Chondrocyte (in vitro differentiated cells): ENCODE measurements at places on chromosomes 12 and 14. TPM values are rescaled to one million over a fixed set of nuclear protein-coding genes. Genes with fewer than 3 reads are reported as not detected.
A peak's percentile ranks its signal among the peaks of the same experiment; 100 is the strongest.

Gene PLCZ1
- total RNA-seq, result not detected in 3 replicates

Gene AMIGO2
- total RNA-seq, result 86.7 to 153 TPM (median 153 TPM) in 3 replicates

Gene KLRK1
- total RNA-seq, result not detected in 3 replicates

Gene CALM1
- 236 to 273 TPM (median 270 TPM) in 3 replicates for total RNA-seq

Gene BRI3BP
- 6.8 to 11.8 TPM (median 7.1 TPM) in 3 replicates for total RNA-seq

Gene DAO
- not detected in 3 replicates for total RNA-seq

Gene GLT8D2
- 37.6 to 48.6 TPM (median 38.8 TPM) in 3 replicates for total RNA-seq

Gene RFLNA
- 1.0 to 4.7 TPM (median 1.3 TPM) in 3 replicates for total RNA-seq

Gene RTN1
- total RNA-seq, result 0.32 to 0.44 TPM (median 0.34 TPM) in 3 replicates

Gene C12orf50
- 0.31 TPM in 1 of 3 replicates, not detected in the others for total RNA-seq

Gene RILPL2
- total RNA-seq, result 3.1 to 4.2 TPM (median 3.8 TPM) in 3 replicates

Gene AP4S1
- 4.4 to 8.5 TPM (median 5.3 TPM) in 3 replicates for total RNA-seq

GRCh38 chr14:59278111-59278510, 89.6 kb downstream of the DAAM1 start:
- no peak for DNase-seq

DNA sequence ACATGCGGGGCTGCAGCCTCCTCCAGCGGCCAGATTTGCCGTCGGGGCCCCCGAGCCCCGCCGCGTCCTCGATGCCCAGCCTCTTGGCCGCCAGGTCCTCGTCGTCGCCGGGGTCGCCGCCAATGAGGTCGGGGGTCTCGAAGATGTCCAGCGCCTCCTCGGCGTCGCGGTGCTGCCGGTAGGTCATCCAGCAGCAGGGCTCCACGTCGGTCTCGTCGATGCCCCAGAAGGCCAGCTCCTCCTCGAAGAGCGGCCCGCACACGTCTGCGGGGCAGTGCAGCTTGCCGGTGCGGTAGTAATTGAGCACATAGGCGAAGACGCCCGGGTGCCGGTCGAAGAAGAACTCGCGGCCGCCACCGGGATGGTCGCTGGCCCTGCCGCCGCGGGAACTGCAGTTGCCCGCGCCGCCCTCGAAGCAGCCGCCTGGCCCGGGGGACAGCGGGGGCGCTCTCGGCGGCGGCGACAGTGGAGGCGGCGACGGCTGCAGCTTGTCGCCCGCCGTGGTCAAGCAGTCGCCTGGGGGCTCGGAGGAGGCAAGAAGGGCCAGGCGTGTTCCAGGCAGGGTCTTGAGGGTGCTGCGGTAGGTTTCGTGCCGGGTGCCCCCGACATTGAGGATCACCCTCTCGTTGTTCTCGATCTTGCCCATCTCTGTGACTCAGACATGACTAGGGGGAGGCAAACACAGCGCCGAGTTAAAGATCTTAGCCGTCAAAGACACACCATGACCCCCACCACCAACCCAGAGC, 2.1 kb downstream of the KCNC2 start:
- peak; percentile 88 for DNase-seq

DNA sequence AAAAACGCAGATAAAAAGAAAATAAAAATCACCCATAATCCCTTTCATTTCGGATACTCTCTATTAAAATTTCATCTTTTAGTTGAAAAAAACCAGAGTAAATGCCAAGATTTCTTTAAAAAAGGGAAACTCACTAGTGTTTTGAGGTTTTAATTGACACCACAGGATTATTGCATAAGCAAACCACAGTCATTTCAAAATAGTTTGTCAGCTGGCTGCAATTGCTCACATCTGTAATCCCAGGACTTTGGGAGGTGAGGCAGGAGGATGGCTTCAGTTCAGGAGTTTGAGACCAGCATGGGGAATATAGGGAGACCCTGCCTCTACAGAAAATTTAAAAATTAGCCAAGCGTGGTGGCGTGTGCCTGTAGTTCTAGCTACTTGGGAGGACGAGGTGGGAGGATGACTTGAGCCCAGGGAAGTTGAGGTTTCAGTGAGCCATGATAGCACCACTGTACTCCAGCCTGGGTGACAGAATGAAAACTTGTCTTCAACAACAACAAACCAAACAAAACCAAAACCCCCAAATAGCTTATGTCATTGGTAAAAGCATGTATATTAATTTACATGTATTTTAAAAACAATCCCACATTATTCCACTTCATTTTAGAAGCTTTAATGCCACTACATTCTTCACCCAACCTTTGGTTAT, 48.8 kb downstream of the SYNE2 start:
- DNase-seq, result no peak

DNA sequence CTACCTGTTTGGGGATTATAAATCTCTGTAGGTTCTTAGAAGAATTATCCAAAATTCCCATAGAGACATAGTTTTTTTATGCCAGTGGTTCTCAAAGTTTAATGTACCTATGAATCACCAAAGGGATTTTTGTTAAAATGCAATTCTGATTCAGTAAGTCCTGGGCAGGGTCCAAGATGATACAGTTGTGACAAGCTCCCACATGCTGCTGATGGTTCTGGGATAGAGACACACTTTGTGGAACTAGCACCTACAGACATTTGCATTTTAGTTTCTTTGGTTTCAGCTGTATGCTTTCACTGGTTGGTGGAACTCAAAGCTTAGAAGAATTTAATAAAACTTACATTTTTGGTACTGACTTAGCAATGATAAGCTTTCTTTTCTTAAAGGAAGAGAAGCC, 80.4 kb downstream of the PTCSC3 start:
- no peak for DNase-seq

GRCh38 chr14:70821584-70822529, 12.5 kb upstream of the MAP3K9 start:
- DNase-seq, result no peak

DNA sequence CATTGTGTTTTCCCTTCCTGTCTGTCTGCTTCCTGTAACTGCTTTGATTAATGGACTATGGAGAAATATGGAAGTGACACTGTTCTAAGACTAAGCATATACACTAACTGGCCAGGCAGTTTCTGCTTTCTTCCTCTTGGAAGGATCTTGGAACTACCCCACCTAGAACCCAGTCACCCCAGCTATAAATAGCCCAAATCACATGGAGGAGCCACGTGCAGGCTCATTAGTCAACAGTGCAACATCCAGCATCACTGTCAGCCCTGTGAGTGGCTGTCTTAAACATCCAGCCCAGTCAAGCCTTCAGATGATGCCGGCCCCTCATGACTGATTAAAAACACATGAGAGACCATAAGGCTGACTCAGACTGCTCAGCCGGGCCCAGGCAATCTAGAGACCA, 39.2 kb downstream of the BCAT1 start:
- no peak for DNase-seq

GRCh38 chr14:90299408-90299807, 32.3 kb downstream of the NRDE2 start:
- no peak for DNase-seq

DNA sequence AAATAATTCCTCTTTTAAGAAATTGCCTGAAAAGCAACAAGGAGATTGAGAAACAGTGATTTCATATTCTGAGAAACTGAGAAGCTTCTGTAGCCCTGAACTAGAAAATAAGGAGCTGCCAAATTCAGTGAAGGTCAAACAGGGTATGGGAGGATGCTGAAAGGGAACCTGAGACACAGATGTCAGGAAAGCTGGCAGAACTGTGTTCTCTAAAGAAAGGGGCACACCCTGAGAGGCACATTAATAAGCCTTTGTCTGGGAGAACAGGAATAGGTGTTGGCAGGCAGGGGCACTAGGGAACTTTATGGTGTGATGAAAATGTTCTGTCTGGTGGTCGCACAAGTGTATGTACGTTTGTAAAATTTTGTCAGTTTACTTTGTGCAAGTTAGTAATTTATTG, 29.6 kb downstream of the VRK1 start:
- DNase-seq, result no peak

- no peak for DNase-seq
These were observed 44.9 kb upstream of the GAS2L3 start for GRCh38 chr12:100528471-100529127.

GRCh38 chr12:48817873-48818830, at the start of gene CACNB3:
Gene CACNB3, plus strand, starts transcription at chr12:48818496. Its CDS starts 434 bp downstream, at chr12:48818930.
- DNase-seq, result no peak

DNA sequence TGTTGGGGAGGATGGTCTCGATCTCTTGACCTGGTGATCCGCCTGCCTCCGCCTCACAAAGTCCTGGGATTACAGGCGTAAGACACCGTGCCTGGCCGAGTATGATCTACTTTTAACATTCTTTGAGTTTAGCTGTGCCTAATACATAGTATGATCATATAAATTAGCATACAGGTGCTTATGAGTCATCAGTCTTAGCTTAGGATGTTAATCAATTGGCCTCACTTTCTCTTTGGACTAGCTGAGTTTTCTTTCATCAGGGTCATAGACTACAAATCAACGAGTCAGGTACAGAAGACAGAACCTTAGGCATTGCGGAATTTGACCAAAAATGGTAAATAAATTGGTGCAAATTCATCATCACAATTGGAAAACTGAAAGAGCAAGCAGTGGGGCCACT, 2.2 kb downstream of the SLC25A21 start:
- no peak for DNase-seq

GRCh38 chr12:14408208-14408607, 42.7 kb downstream of the ATF7IP start:
- no peak for DNase-seq

GRCh38 chr14:106879241-106879640, 1352.9 kb downstream of the TMEM121 start:
- DNase-seq, result no peak

GRCh38 chr12:32497864-32498263, 98.5 kb downstream of the FGD4 start:
- DNase-seq, result no peak

DNA sequence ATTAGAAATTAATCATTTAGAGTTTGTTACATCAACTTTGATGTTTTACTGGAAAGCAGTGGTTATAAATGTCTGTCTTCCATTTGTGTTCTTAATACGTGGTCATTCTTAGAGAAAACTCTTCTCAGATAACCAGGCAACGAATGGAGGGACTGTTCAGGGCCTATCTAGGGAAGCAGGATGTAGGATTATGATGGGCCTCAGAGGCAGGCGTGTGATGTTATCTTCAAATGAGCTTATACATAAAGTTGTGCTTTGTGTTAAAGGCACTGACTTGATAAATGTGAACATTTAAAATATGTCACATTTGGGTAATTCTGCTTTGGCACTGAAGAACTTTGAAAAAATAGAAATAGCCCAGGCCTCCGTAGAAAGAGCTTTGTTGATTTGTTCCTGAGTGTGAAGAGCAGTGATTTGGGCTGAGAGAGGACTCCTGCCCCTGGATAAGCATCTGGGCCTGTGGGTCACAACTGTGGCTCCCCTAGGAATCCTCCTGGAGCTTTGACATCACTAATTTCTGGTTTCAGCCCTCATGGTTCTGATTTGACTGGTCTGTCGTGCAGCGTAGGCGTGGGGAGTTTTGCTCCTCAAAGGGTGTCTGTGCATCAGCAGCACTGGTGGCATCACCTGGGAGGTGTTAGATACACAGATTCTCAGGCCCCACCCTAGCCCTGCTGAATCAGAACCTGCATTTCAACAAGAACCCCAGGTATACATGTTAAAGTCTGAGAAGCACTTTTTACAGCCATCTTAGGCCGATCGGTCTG, 55.4 kb downstream of the SAMD4A start:
- DNase-seq, result no peak

DNA sequence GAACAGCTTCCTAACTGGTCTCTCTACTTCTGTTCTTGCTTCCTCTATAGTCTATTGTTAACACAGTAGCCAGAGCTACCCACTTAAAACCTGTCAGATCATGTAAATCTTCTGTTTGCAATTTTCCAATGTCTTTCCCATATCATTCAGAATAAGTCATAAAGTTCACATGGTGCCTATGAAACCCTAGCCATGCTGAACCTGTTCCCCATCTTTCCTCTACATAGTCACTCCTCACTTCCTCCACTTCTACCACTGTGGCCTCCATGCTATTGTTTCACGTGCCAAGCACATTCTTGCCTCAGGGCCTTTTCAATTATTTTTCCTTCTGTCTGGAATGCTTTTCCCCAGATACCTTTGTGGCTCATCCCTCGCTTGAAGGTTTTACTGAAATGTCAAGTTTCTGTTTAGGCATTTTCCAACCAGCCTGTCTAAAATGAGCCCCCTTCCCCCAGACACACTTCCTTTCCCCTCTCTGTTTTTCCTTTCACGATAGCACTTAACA, 132.1 kb downstream of the DYRK2 start:
- DNase-seq, result no peak

DNA sequence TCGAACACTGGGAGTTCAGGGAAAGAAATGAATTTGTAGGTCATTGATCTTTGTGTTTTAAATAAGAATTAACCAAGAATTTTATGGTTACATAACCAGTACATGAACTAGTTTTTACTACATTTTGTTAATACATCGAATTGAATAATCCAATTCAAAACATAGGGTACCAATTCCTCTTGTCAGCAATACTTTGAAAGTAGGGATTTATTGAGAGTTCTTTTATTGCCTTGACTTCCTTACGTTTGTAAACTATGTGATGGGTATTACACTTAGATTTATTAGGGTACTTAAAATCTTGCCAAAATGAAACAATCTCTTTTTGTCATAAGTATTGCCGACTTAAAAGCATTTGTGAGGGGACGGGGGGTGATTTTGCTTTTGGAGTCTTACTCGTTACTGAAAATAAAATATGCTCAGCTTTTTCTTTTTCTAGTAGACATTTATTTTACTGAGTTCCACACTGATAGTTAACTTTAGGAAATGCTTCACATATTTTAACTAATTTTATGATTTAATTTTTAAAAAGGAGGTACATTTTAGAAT, 22.4 kb downstream of the SOCS2 start:
- DNase-seq, result no peak

GRCh38 chr12:459430-460258, at the start of gene B4GALNT3:
Gene B4GALNT3, plus strand, starts transcription at chr12:459939. Its CDS starts 438 bp downstream, at chr12:460377.
- DNase-seq, result no peak

- DNase-seq, result no peak
These were observed 51.8 kb downstream of the SLC15A5 start for GRCh38 chr12:16225692-16226091.

GRCh38 chr12:122363782-122364181, 58.7 kb downstream of the CLIP1 start:
- no peak for DNase-seq

DNA sequence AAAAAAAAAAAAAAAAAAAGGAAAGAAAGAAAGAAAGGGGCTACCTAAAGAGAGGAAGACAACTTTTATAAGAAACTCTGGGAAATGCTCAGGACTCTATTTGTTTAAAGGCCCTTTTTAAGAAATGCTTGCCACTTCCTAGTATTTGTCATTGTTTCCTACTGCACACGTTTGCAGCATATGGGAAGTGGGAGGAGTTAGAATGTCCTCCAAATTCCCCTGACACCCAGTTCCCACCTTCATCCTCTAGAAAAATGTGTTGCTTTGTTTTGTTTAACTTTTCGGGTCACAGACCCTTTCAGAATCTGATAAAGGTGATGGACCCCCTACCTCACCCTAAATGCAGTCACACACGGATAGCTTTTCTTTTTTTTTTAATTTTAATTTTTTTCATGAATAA, 40.8 kb downstream of the NINJ2 start:
- no peak for DNase-seq

- no peak for DNase-seq
These were observed 180.8 kb downstream of the KLHL28 start for GRCh38 chr14:44780989-44781388.

GRCh38 chr14:106417224-106418049, 891.1 kb downstream of the TMEM121 start:
- DNase-seq, result no peak

DNA sequence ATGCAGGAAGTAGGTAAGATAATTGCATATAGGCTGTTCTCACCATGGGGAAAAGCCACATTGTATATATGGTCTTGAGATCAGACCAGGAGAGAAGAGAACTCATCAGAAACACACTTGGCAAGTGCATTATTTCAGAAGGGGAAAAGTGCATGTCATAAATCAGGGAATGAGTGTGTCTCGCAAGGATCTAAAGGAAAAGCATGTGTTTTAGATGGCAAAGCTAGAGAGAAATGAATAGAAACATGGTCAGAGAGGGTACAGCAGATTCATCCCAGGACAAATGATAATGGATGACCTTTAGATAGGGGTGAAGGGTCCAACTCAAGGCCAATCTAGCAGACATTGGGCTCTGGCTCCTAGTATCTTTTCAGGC, 230.2 kb upstream of the NAV3 start:
- no peak for DNase-seq
